KBM-7 (cell line): ENCODE measurements at places on chromosomes 1 and 21.

GRCh38 chr1:37840711-37841110 lies 18.7 kb downstream of the MTF1 start:
- DNase-seq: no peak

GRCh38 chr1:53575141-53575954 lies 116.1 kb downstream of the DMRTB1 start:
- DNase-seq: no peak

DNA sequence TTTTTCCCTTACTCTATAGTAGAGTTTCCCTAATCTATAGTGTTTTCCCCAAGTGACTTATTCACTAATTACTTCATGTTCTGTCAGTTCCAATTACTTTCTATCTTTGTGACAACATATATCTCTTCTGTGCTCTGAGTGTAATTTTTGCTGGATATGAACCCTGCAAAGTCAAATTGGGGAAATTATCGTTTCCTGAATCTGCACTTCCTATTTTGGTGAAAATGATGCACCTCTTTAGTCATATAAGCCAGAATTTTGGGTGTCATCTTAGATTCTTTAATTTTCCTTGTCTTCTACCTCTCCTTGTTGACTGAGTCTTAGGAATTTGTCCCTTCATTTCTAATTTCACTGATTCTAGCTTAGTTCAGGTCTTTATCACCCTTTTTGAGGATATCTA lies 33.4 kb upstream of the PRKACB start:
- no peak for DNase-seq

GRCh38 chr21:37072274-37072987 lies 440 bp downstream of the PIGP start:
- DNase-seq: no peak

- DNase-seq: peak; percentile 25
These were observed 25.6 kb upstream of the RGS13 start for GRCh38 chr1:192610112-192610889.

GRCh38 chr1:226261818-226262217 lies 38.4 kb downstream of the MIXL1 start:
- no peak for DNase-seq

DNA sequence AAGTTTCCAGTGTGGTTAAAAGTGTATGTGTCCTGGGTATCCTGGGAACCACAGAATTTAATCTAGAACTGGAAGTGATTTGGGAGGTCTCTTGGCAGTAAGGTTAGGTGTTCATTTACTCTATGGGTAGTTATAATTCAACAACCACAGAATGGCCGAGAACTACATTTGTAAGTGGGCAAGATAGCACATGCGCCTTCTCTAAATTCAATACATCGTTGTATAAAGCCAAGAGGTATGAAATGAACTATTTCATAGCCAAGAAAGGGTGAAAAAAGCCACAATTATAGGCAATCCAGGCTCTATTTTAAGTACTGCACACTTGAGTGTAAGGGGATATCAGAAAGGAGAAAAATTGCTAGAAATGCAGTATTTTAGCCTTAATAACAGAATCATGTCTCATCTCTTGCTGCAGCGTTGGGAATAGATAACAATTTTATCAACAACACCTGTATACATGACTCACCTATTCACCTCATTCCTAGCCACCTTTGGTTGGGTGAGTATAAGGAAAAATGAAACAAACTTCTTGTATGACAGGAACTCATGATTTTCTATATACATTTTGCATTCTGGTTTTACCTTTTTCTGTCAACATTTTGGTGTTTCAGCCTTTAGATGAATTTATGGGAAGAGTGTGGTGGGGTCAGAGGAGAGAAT lies 4.5 kb downstream of the SDCCAG8 start:
- no peak for DNase-seq

DNA sequence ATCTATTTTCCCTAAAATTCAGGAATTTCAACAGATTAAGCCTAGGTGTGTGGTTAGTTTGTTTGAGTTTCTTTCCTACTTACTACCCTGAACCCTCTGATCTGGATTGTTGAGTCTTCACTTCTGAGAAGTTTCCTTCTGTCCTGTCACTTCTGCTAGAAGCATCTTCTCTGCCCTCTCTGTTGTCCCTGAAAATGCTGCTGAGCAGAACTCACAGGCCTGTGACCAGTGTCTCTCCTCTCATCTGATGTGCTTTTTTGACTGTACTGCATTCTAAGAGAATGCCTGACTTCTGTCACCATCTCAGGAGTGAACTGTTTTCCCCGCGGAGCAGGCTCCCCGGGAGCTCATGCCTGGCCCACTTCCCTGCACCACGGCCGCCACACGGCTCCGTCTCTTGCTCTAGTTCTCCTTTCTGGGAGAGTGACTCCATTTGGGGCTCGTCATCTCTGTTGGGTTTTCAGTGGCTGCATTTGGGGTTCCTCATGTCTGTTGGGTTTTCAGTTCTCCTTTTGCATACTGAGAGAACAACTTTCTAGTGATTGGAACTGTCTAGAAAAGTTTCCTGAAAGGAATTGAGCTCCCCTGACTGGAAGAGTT lies 77.9 kb downstream of the POFUT2 start:
- DNase-seq: peak; percentile 30

- DNase-seq: no peak
These were observed 194.1 kb upstream of the ADGRL2 start for GRCh38 chr1:81606656-81607055.

DNA sequence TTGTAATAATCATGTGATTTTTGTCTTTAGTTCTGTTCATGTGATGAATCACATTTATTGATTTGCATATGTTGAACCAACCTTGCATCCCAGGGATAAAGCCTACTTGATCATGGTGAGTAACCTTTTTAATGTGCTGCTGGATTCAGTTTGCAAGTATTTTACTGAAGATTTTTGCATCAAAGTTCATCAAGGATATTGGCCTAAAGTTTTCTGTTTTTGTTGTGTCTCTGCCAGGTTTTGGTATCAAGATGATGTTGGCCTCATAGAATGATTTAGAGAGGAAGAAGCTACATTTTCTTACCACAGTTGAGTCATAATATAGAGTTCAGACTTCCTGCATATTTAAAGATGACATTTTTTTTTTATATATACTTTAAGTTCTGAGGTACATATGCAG lies 455.9 kb downstream of the PLPP3 start:
- no peak for DNase-seq

DNA sequence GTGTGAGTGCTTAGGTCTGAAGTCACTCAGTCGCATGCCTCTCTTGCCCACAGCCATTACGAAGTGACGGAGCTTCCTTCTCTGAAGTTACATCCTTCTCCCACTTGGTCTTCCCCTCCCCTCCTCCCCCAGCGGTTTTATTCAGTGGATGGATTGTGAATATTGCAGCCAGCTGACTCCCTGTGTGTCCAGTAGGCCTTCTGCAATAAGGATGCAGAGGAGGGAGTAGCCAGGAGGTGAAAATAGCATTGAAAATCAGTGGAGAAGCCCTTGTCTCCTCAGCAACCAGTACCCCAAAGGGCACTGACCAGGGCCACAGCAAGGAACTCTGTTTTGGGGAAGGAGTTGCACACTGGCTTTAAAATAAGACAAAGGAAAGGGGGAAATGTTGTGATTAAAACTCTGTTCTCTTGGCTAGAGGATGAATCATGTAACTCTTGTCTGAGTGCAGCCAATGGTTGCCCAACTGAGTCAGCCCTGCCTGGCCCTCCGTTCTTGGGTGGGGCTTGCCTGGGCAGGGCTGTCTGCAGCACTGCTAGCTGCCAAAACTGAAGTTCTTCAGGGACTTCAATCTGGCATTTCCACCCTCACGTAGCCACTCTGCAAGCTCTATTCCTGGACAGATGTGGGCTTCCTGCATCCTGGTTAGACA lies 4.3 kb downstream of the S100A10 start:
- DNase-seq: peak; percentile 28

- DNase-seq: no peak
These were observed 52.4 kb downstream of the CATSPERE start for GRCh38 chr1:244513493-244513892.

DNA sequence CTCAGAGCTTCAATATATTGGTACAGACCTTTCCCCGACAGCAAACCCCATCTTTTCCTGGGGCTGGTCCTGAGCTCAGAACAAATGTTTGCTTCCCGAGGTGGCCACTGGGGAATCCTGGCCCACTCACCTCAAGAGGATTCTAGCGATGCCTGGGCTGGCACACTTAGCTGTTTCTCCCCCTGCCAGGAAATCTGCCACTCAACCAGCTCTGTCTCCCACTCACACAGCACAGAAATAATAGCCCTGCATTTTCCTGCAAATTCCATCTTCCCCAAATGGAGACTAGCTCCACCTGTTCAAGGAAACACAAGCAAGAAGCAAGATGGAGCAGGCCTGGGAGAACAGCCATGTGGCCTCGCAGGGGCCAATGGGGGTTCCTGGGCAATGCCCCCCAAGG lies 21.1 kb downstream of the KCNN3 start:
- DNase-seq: no peak

DNA sequence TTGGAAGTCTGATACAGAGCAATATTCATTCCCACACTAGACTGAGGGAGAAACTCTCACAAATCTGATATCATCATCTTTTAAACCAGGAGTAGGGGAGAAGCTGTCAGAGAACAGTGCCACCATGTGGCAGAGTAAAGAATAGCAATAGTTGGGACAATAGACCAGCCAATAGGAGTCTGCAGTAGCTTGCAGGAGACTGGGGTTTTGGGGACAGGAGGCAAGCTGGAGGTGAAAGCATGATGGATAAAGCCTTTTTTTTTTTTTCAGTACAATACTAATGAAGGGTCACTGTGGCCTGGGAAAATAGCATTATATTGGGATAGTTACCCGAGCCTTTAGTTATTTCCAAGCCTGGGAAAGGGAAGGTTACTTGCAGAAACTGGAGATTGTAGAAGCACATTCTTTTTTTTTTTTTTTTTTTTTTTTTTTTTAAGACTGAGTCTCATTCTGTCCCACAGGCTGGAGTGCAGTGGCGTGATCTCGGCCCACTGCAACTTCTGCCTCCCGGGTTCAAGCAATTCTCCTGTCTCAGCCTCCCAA lies 120.7 kb downstream of the S1PR1 start:
- peak; percentile 91 for DNase-seq

DNA sequence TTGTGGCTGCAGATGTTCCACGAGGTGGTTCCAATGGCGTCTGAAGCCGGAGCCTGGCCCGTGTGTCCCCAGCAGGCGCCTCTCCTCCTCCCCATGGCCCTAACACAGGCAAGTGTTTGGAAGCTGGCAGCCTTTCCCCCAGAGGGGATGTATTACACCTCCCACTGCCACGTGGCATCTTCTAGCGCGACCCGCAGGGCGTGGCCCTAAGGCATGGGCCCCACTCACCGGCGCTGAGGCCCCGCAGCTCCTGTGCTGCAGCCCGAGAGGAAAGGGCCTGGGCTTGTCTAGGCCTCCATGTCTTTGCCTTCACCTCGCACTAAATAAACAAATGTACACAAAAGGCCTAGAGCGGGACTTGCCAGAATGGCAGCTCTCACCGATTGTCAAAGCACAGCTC lies 37.9 kb downstream of the SLC66A1 start:
- no peak for DNase-seq

DNA sequence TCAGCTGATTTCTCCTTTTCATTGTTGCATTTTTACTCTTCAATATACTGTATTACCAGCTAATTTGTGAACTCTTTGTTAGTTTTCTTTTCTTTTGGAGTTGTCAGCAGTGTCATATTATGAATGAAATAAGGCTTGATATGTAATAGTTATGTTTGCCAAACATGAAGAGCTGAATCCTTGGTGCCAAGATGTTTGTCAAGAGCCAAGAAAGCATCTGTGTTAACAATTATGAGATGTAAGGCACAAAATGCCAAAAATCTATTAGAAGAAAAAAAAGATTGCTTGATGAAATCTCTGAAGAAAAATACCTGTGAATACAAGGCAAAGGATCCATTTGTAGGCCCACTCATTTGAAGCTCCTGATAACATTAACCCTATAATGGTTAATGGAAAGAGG lies 48.4 kb upstream of the RNPC3 start:
- DNase-seq: no peak

- no peak for DNase-seq
These were observed 541.6 kb upstream of the CAMK1G start for GRCh38 chr1:209041927-209042326.

- no peak for DNase-seq
These were observed 44.7 kb upstream of the ZBTB40 start for GRCh38 chr1:22406722-22407495.

DNA sequence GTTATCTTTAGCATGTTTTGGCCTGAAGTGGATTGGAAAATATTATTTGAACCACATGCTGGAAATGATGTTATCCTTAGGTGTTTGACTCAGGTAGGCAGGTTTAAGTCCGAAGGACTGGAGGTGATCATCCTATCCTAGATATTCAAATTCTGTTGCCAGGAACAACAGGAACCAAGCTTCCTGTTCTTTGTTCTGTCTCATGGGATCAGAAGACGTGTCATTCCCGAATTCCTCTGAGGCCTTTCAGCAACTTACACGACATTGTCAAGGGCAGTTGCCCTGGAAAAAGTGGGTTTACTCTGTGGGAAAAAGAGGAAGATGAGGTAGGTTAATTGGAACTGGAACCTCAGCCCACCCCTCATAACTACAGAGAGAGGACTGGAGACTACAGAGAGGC lies 36.6 kb downstream of the SLAMF6 start:
- DNase-seq: no peak

GRCh38 chr1:221892301-221892830 lies 150.5 kb upstream of the DUSP10 start:
- DNase-seq: no peak

DNA sequence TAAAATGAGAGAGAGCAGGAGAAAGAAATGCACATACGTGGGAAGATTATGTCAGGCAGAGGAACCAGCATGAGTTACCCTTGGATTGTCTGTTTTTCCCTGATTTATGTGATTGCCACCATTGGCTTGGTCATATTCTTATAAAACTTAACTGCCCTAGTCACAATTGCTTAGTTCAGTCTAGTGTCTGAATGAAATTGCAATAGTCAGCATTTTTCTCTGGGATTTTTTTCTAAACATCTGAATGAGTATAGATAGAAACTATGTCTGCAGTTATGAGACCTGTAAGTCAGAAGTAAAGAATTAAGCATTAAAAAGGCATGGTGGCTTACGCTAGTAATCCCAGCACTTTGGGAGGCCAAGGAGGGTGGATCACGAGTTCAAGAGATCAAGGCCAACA lies 889.8 kb downstream of the PLA2G4A start:
- no peak for DNase-seq

- no peak for DNase-seq
These were observed 85.0 kb downstream of the PRDM2 start for GRCh38 chr1:13784971-13785370.

DNA sequence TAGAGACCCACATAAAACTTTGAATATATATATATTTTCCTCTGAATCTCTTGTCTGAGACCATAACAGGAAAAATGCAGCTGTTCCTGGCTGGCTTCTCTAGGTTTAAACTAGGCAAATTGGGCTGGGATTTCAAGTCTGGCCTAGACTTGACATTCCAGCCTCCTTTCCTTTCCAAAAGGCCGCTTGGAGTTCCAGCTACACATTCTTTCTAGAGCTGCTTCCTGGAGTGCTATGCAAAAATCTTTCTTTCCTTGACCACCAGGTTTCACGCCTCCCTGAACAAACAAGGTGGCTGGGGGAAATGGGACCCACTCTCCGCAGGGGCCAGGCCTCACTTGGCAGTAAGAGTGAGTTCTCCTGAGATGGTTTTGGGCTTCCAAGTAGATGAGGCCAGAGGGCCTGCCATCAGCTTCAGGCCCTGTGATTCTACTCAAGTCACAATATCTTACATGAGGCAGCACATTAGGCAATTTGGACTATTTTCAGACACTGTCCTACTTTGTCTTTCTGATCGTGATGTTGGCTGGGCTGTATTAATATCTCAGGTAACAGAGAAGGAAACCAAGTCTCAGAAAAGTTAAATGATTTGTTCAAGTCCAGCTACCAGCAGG lies 102.4 kb downstream of the FAM78B start:
- DNase-seq: no peak

- no peak for DNase-seq
These were observed 165.6 kb downstream of the DSCAM start for GRCh38 chr21:40681164-40681859.

GRCh38 chr1:19744335-19744743 lies 55.4 kb downstream of the TMCO4 start:
- no peak for DNase-seq
